T-helper 1 cell (primary cell): ENCODE measurements at places on chromosomes 1 and 21.

DNA sequence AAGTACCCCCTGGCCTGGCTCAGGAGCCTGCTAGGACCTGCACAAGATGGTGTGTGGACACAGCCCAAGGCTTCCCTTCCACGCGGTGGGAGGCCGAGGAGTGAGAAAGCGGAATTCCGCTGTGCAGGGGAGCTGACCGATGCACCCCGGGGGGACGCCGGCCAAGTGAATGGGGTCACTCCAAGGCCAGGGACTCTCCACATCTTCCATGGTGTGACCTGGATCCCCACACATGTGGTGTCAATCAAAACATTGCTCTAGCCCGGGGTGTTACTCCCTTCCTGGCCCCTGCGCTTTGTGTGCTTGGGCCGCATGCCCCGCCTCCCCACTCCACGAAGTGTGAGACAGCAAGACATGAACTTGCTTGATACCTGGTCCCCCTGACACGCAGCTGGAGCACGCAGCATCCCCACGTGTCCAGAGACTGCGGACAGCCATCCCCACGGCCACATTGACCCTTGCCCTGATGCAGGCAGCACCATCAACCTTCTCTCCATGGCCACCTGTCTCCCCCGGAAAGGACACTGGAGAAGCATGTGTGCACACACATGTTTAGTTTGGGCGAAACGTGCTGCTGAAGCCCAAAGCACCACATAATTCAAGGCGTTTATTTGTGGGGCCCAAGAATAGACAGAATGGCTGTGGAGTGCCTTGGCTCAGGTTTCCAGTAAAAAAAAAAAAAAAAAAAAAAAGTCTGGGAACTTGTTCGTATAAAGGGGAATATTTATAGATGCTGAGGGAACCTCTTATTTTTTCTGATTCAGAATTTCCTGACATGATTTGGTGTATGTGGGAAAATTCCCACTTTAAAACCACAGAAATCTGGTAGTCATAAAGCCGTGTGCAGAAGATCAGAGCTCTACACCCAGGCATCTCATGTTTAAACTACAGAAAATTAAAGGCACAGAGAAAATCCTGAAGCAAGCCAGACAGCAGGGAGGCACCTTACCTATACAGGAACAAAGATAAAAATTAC lies 171.7 kb downstream of the HUNK start:
- DNase-seq, result no peak

DNA sequence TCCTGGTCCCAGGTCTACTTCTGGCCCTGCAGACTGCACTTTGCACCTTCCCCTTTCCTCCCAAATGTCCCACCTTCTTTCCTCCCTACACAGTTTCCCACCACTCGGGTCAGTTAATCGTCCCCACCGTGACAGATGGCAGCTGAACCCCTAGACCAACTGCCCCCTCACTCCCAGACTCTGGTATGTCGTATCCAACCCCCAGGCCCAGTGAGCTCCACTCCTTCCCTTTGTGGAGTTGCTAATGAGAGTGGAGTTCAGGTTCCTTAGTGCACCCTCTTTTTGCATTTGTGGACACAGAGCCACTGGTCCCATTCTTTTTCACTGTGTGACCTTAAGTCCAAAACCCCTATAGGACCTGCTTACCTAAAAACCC lies 1.8 kb downstream of the MAN1C1 start:
- DNase-seq, result no peak

DNA sequence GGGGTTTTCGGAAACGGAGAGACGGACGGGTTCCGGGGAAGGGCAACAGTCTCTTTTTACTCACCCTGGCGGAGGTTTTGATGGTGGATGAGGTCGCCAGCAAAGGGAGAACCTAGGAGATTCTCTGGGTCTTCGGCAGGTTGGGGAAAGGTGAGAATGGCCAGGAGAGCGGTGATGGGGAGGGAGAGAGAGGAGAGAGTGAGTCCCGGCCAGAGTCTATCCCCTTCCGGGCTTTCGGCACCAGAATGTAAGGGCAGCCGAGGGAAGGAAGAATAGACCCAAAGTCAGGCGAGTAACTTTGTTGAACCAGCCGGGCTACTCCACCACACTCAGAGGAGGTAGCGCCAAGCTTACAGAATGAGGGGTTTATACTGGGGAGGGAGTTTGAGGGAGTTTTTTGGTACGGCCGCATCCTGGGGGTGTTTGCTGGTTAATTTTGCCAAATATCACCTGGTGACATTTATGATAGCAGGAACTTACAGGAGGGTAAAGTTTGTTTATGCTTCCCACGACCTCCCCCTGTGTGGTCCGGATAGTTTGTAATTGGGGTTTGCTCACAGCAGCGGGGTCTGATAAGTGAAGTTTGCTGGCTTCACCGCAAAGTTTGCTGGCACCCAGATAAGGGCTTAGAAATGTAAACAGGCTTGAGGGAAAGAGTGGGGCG lies 141.1 kb upstream of the ETV3 start:
- no peak for DNase-seq

GRCh38 chr1:115327270-115327669 lies 10.8 kb downstream of the NGF start:
- no peak for DNase-seq

- no peak for DNase-seq
Measured at GRCh38 chr1:66371233-66372005, 162.5 kb upstream of the SGIP1 start.

- DNase-seq, result no peak
Measured at GRCh38 chr1:203284411-203285123, 20.8 kb upstream of the BTG2 start.
